ENCODE measurements at places on chromosomes 1 and 21.

DNA sequence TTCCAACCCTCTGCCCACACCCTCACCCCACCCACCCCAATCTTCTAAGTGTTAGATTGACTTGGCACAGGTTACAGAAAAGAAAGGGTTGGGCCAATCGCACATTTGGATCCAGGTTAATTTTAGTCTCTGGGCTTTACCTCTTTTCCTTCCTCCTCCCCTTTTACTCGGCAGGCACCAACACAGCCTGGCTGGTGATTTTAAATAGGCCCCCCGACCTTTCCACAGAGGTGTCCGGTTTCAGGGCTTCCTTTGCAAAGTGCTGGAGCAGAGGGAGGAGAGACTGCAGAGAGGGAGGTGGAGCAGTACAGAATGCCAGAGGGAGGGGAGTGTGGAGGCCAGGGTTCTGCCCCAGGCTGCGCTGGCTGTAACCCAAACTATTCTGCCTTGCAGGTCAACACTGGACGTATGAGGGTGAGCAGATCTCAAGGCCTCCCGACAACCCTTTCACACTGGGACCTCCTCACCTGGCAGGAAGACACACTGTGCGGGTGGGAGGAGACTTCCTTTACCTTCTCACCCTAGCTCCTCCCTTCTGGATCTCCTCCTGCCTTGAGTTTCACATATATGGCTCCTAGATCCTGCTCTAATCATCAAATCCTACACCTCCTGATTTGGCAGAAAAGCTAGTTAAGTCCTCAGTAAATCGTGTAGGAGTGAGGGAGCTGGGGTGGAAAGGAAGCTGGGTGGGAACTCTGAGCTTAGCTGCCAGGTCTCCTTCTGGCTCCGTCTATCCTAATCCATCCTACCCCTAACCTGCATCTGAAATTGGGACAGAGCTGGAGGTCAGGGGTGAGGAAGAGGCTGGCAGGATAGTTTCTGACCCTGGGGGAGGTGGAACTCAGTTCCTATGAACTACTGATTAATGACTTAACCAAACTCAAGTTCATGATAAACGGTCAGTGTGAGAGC, 2.4 kb downstream of the CA14 start:
- no peak for DNase-seq

DNA sequence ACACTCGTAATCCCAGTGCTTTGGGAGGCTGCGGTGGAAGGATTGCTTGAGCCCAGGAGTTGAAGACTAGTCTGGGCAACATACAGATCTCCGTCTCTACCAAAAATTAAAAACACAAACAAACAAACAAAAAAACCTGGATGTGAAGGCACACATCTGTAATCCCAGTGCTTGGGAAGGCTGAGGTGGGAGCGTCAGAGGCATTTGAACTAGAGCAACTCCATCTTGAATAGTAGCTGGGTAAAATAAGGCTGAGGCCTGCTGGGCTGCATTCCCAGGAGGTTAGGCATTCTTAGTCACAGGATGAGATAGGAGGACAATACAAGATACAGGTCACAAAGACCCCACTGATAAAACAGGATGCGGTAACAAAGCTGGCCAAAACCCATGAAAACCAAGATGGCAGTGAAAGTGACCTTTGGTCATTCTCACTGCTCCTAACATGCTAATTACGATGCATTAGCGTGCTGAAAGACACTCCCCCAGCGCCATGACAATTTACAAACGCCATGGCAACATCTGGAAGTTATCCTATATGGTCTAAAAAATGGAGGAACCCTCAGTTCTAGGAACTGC, 33.2 kb upstream of the RD3 start:
- no peak for DNase-seq

- no peak for DNase-seq
Observed at GRCh38 chr1:177710696-177711620, 258.9 kb downstream of the SEC16B start.

- DNase-seq = no peak
Observed at GRCh38 chr1:188122646-188123045, 1293.9 kb downstream of the PLA2G4A start.

- no peak for DNase-seq
Observed at GRCh38 chr1:58310469-58310868, 236.1 kb downstream of the OMA1 start.

Measured in BJ (cell line).